Stimulated activated CD4-positive, alpha-beta T cell treated with anti-CD3 and anti-CD28 coated beads, Interleukin-1b, Interleukin-23, amount 100 ng/mL, for 1 hour (primary cell): ENCODE measurements at places on chromosomes 5 and 9.

- no peak for DNase-seq
Measured at GRCh38 chr5:111223101-111223786, 940 bp upstream of the CAMK4 start.

- DNase-seq: no peak
Measured at GRCh38 chr5:59236986-59237385, 654.1 kb downstream of the RAB3C start.

DNA sequence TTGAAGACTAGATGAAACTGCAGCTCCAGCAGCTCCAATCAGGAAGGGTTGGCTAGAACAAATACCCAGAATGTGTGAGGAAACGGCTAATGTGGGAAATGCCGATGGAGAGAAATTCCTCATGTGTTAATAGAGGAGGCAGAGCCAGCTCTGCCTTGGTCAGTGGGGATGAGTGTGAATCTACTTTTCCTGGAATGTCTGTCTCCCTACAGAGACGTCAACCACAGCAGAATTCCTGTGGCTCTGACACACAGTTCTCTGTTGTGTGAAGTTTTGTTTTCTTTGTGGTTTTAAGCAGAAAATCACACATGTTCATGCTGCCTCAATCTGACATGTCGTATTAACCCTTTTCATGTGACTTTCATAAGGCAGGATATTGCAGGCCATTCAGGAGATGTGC, 476.6 kb upstream of the WWC1 start:
- no peak for DNase-seq

DNA sequence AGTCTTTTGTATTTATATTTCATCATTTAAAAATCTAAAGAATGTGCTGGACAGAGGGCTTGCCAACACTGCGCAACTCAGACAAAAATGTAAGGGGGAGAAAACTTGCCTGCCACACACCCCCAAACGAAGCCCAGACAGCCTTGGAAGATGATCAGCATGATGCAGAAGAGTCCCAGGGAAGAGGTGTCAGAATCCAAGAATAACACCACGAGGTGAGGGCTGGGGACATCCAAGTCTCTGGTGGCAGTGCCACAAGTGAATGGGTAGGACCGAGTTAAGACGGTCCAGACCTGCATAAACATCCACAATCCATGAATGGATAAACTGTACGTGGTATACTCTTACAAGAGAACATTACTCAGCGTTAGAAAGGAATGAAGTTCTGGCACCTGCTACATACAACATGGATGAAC, 10.4 kb downstream of the EPB41L4B start:
- no peak for DNase-seq

GRCh38 chr9:81499021-81499454, 190.3 kb downstream of the TLE1 start:
- DNase-seq: no peak

DNA sequence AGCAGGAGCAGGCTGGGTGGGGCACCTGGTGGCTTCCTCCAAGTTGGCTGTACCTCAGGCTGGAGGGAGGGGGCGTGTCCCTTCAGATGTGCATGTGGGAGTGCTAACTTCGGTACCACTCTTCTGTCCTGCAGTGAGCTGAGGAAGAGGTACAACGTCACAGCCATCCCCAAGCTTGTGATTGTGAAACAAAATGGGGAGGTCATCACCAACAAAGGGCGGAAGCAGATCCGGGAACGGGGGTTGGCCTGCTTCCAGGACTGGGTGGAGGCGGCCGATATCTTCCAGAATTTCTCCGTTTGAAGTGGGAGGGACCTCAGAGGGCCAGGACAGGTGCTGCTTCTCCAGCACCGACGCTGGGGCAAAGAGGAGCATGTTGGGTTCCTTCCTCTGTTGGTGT, 9.3 kb downstream of the NXNL2 start:
- no peak for DNase-seq

- no peak for DNase-seq
Measured at GRCh38 chr5:72151169-72151568, 43.9 kb downstream of the MAP1B start.

GRCh38 chr9:134024214-134024792, 978 bp upstream of the BRD3OS start:
- no peak for DNase-seq

GRCh38 chr5:174607916-174608315, 116.5 kb upstream of the MSX2 start:
- no peak for DNase-seq

GRCh38 chr5:137075163-137075970, 423.8 kb downstream of the SPOCK1 start:
- DNase-seq: no peak

DNA sequence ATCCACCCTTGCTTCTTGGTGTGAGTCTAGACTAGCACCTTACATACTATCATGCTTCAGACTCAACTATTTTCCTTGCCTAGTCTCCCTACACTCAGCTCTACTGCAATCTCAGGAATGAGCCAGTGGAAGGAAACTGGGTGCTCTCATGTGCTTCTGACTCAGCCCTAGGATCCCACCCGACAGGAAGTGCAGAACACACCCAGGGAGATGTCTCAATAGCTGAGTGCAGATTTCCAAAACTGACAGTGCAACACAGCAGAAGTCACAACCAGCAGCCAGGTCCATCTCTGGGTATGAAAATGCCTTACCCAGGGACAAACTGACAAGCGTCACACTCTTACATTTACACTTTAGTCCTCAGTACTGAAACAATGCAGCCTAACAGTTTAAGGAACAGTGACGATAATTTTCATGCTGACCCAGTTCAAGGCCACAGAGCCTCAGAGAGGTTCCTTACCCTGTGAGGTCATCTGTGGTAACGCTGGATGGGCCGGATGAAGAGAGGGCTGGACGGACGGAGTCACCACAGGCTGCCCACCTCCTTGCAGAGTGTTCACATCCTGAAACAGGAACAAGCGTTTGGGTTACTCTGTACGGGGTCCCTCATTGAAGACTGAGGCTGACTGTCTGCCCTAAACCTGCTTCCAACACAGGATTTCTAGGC, 33.0 kb downstream of the FKBP15 start:
- DNase-seq: no peak

GRCh38 chr9:109331353-109331752, 10.5 kb upstream of the EPB41L4B start:
- DNase-seq: no peak

- no peak for DNase-seq
Measured at GRCh38 chr5:115702025-115702424, 76.2 kb upstream of the TMED7 start.

DNA sequence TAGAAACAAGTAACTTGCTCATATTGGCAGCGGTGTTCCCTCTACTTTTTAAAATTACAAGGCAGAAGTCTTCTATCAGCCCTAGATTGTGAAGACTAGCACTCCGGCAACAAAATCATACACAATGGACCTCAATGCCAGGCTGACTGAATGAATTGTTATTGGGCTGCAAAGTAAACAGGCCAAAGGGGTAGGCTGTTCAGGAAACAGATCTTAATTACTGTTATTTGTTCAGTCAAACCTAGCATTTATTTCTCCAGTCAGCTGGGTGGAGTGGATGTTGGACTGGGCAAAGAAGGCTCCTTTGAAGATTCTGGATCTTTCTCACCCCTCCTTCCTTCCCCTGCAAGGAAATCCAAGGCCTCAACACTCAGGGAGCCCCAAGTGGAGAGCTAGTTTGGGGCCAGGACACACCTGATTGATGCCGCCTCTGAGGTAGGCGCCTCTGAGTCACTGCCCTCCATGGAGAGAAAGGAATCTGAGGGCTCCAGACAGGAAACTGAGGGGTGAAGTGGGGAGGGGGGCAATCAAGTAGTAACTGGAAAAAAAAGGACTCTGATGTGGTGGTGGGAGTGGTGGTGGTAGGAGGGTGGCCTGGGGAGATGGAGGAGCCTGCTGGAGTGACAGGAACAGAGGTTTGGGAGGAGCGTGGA, 35.5 kb downstream of the SERINC5 start:
- no peak for DNase-seq

- DNase-seq: no peak
Measured at GRCh38 chr5:73233461-73234203, 60.6 kb downstream of the TMEM174 start.

DNA sequence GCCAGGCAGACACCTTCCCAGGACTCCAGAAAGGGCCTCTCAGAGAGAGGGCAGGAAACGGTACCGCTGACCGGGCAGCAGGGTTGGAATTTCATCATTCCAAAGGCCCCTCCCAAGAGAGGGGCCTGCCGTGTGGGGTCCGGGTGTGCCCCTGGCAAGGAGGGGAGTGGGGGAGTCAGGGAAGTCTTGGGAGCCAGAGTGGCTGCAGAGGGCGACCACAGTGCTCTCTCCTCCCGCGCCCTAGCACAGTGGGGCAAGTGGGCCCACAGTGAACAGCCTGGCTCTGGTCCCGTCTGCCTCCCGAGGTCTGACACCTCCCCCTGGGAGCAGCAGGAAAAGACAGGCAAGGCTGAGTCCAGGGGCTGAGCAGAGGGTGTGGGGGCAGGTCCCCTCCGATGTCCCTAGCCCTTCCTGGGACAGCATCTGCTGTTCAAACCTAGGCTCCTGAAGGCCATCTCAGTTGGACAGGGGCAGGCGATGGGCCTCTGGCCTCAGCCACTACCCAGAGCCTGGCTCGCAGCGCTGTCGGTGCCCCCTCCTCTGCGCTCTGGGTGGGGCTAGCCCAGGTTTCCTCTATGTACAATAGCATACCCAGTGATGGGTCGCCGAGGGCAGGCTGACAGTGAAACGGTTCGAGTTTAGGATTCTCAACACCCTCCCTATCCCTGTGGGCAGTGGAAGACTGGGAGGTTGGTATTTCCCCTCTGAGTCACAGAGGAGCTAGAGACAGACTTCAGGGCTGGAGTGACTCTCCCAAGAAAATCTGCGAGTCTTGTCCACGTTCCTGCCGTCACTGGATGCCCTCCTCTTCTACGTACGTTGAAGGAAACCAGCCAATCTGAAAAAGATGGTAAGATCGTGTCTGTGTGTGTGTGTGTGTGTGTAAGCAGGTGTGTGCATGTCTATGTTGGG, 25.4 kb upstream of the SARDH start:
- no peak for DNase-seq
